Stimulated activated CD4-positive, alpha-beta T cell treated with anti-CD3 and anti-CD28 coated beads, TNF-alpha, amount 100 ng/mL, for 4 hours (primary cell): ENCODE measurements at places on chromosomes 1 and 21.

- DNase-seq: no peak
These were observed 4.6 kb downstream of the KCNC4 start for GRCh38 chr1:110214454-110215404.

DNA sequence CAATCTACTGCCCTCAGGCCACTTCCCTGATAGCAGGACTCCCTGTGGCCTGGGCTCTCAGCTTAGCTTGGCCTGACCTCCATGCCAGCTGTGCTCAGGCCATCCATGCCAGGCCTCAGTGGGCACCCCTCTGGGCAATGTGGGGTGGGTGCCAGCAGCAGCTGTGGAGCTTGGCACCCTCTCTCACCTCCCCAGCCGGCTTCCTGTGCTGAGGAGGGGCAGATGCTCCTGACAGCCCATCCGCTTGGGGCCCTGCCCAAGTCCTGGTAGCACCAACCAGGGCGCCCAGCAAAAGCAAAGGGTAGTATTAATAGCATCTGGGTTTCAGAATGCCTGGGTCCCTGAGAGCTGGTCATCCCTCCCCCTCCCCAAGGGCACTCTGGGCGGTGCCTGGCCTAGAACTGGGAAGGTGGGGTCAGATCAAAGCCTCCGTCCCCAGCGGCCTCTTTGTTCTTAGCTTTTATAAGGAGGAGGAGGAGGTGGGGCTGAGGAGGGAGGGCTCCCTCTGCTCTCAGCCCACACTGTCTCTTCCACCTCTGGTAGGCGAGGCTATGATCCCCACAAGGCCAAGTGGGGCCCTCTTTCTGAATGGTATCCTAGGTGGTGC lies 6.1 kb downstream of the EFNA4 start:
- DNase-seq: no peak

DNA sequence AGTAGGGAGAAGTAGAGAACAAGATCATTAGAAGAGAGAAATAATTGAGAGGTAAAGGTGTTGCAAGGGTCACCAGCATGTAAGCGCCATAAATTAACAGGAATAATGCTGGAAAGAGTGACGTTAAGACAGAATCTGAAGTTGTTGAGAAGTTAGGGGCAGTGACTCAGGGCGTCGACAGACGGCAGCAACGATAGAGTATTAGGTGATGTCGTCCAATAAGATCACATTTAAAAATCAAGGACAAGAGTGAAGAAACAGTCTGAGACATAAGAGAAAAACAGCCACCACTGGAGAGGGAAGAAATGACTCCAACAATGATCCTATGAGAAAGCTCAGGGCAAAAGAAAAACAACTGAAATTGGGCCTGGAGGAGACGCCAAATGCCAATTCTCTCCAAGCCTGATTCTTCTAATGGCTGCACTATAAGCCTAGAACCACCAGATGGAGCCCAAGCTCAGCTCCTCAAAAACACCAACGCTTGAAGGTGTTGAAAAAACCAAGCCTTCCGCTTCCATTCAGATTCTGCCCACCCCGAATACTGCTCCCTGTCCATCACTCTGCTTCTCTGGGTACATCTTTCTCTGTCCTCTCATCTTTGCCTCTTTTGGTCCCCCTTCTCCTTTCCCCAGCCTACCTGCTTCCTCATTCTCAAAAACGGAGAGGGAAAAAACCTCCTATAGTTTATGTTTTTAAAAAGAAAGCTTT lies 70.0 kb downstream of the LUZP1 start:
- DNase-seq: peak; percentile 13

GRCh38 chr1:178938959-178939317 lies 68.1 kb upstream of the ANGPTL1 start:
- no peak for DNase-seq

DNA sequence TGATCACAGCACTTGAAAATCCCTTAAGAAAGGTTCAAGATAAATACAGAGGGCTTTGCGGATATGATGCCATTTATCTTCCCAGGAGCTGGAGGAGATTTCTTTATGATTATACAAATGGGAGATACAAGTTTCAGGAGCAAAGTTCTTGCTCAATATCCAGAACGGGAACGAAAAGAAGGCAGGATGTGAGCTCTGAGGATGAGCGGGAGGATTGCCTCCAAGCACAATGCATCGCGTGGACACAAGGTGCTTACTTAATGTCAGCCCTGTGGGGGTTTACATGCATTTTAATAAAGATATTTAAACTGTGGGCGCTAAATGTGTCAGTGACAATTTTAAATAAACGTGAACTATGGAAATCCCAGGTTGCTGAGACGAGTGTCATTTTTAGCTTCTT lies 59.0 kb downstream of the SYT6 start:
- no peak for DNase-seq

DNA sequence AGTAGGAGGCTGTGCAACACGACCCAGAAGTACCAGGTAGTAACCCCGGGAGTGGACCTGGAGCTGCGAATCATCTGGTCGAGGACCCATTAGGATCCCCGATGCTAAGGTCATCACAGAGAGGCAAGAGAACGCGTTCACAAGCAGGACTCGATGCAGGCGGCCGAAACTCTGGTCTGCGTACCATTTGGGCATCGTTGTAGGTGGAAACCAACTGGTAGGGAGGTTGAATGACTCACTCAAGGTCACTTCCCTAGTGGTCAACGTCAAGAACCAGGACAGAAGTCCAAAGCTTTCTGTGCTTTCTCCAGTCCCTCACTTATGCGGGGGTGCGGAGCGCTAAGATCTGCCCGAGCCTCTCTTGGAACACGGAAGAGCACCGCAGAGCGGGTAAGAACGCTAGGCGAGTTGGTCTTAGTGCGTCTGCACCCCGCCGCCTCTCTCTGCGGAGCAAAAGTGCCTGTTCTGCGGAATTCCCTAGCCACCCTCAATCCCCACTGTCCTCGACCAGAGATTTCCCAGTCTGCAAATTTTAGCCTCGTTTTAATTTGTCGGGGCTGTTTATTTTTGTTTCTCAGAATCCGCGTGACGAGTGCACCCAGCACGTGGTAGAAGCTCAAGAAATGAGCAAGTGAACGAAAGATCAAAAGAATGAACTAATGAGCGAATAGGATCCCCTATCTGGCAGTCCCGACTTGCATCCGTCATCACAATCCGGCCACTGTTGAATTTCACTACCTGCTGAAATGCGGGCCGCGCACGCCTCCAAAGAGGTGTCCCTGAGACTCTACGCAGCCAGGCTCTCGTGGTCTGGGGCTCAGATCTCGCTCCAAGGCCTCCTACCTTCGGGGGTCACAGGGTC lies 12.2 kb downstream of the HLX start:
- DNase-seq: no peak

- no peak for DNase-seq
These were observed 24.2 kb downstream of the PGM1 start for GRCh38 chr1:63617450-63617849.

DNA sequence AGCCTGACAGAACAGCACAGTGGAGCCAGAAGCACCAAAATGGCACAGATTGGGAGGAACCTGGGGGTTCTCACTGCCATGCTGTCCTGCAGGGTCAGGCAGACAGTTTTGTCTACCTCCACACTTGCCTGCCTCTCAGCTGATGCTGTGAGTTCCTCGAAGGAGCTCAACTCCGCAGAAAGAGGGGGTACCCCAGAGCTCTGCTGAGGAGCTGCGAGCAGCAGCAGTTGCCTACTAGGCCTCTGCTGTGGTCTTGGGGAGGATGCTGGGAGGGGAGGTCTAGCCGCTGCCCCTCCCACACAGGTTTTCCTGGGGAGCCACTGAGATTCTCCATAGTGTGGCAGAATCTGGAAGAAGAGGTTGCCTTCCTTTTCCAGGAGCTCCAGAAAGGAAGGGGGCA lies 192.5 kb downstream of the FOXD2 start:
- DNase-seq: no peak

DNA sequence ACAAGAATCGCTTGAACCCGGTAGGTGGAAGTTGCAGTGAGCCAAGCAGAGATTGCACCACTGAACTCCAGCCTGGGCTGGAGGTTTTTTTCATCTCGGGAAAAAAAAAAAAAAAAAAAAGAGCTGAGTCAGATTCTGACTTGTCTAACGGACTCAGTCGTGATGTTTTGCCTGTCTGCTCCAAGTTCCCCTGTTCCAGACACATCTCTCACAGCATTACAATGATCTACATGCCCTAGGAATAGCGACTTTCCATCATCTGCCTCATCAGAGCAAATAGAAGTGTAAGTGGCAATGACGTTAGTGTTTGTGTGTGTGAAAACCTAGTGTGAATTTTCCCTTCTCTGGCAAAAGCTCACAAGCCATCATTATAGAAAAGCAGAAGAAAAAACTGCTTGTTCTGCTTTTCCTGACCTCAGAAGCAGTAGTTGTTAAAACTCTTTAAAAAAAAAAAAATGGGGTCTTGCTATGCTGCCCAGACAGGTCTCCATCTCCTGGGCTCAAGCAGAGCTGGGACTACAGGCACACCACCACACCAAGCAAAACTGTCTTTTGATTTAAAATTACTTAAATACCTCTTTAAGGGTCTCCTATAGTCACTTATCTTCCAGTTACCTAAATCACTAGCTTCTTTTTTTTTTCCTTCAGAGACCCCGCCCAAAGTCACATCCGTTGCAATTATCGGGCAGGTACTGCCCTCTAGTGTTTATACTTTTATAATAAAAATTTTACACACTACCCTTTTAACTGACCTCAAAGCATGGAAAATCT lies 37.3 kb downstream of the PLEKHO1 start:
- DNase-seq: no peak

GRCh38 chr1:119333163-119333896 lies 35.3 kb upstream of the HAO2 start:
- no peak for DNase-seq

GRCh38 chr21:32307706-32308105 lies 9.1 kb downstream of the MRAP start:
- DNase-seq: no peak

GRCh38 chr21:38349111-38349746 lies 92.4 kb downstream of the KCNJ15 start:
- DNase-seq: no peak

DNA sequence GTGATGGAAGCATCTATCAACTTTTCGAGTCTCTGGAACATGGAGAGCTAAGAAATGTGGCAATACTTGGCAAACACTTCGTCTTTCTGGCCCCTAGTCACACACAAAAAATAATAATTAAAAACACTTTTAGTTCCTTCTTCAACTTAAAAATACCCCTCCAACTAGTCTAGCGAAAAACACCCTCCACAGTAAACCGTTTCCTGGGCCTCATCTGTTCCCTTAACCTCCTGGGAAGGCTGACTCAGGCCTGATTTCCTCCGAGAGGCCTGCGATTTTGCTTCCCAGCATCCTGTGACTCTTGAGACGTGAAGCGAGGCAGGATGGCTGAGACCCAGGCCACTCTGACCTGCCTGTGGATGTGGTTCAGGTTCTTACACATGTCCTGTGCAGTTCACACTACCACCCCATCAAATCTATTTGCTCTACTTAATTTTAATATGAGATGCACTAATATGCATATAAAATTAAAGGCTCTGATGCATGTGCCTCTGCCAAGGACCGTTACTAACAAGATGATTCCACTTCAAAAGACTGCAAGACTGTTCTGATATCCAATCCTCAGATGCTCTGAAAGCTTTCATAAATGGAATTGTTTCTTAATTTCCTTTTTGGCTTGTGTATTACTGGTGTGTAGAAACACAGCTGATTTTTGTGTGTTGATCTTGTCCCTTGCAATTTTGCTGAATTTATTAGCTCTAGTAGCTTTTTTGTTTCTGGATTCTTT lies 3.5 kb downstream of the NAV1 start:
- no peak for DNase-seq

DNA sequence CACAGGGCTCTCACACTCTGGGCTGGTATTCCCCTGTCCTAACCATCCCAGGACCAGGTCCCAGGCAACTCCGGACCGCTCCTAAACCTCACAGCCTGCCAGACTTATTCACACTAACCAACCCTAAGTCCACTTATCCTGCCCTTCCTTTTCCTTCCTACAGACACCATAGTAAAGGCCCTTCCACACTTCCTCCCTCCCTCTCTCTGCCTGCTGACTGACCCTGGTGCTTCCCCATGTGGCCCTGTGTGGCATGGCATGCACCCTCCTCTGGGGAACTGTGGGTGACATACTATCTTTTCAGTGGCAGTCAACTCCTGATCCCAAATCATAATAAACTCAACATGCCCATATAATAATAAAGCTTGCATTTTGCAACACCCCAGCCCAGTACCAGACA lies 155.1 kb upstream of the DNAH14 start:
- DNase-seq: no peak

- DNase-seq: no peak
These were observed 86.2 kb downstream of the TTC3 start for GRCh38 chr21:37159053-37159776.

GRCh38 chr1:14945132-14946010 lies 208.2 kb upstream of the TMEM51 start:
- no peak for DNase-seq

GRCh38 chr1:99646868-99647267 lies 955 bp downstream of the PALMD start:
- DNase-seq: no peak

DNA sequence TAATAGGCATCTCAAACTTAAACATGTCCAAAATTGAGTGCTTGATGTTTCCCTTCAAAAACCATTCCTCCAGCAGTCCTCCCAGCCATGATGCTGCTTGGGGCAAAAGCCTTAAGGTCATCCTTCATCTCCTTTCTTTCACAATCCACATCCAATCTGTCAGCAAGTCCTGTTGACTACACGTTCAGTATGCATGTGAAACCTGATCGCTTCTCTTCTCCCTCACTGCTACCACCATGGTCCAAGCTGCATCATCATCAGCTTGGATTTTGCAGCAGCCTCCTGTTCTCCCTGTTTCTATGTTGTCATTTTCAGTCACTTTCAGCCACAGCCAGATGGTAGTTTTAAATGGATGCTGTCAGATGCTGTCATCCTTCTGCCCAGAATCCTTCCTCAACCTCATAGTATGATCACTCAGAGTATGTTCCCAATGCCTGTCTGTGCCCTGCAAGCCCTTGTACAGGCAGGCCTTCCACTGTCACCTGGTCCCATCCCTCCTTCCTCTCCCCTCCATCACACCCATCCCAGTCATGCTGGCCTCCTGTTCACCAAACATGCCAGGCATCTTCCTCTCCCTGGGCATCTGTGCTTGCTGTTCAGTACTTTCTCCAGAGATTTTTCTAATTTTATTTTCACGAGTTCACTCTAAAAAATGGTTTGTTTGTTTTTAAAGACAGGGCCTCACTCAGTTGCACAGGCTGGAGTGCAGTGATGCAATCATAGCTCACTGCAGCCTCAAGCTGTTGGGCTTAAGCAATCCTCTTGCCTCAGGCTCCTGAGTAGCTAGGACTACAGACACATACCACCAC lies 66.0 kb downstream of the SYDE2 start:
- DNase-seq: no peak
